Foreskin keratinocyte (primary cell): ENCODE measurements at places on chromosomes 12 and 14. TPM values are rescaled to one million over a fixed set of nuclear protein-coding genes. Genes with fewer than 3 reads are reported as not detected.

The TGM1 gene
- 4.3 and 5.9 TPM in 2 replicates for total RNA-seq

The RNASE4 gene
- total RNA-seq = 3.3 and 6.5 TPM in 2 replicates

The SYNDIG1L gene
- not detected in 2 replicates for total RNA-seq

The GDF3 gene
- total RNA-seq = not detected in 2 replicates

The CCDC177 gene
- not detected in 2 replicates for total RNA-seq

The OR4K17 gene
- not detected in 2 replicates for total RNA-seq

The SYT1 gene
- total RNA-seq = 0.74 and 1.7 TPM in 2 replicates
